ENCODE measurements at places on chromosomes 12 and 14.

GRCh38 chr12:30286345-30286926 is 409.2 kb downstream of the IPO8 start:
- DNase-seq = no peak

GRCh38 chr14:55626131-55626530 is 46.1 kb downstream of the KTN1 start:
- DNase-seq = no peak

- no peak for DNase-seq
Measured at GRCh38 chr14:73829526-73830431, 21.9 kb upstream of the PTGR2 start.

- no peak for DNase-seq
Measured at GRCh38 chr12:124680863-124681778, 113.7 kb upstream of the NCOR2 start.

DNA sequence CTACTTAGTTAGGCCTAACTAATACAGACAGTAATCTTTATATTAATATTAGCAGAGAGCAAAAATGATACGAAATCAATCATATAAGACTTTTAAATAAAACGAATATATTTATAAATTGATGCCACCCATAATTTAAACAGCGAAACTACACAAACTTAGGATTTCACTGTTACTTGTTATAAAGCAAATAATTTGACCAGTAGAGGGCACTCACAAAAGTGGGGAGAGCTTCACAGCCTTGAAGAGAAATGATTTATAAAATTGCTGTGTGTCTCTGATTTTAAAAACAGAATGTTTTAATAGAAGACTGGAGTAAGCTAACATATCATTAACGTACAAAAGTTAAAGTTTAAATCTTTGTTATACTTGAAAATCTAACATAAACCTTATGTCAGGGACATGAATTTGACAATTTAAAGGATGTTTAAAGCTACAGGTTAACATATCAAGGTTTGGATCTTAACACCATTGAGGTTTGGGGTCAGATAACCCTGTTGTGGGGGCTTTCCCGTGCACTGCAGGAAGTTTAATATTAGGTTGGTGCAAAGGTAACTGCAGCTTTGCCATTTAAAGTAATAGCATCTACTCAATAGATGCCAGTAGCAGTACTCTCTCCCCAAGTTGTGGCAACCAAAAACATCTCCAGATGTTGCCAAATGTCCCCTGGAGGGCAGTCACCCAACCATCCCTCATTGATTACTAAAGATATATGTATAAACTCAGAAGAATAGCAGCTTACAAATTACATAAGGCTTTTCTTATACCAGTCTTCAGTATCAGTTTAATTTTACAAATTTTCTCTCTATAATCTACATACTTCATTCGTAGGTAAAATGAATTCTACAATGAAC is 9.3 kb downstream of the KRAS start:
- no peak for DNase-seq

DNA sequence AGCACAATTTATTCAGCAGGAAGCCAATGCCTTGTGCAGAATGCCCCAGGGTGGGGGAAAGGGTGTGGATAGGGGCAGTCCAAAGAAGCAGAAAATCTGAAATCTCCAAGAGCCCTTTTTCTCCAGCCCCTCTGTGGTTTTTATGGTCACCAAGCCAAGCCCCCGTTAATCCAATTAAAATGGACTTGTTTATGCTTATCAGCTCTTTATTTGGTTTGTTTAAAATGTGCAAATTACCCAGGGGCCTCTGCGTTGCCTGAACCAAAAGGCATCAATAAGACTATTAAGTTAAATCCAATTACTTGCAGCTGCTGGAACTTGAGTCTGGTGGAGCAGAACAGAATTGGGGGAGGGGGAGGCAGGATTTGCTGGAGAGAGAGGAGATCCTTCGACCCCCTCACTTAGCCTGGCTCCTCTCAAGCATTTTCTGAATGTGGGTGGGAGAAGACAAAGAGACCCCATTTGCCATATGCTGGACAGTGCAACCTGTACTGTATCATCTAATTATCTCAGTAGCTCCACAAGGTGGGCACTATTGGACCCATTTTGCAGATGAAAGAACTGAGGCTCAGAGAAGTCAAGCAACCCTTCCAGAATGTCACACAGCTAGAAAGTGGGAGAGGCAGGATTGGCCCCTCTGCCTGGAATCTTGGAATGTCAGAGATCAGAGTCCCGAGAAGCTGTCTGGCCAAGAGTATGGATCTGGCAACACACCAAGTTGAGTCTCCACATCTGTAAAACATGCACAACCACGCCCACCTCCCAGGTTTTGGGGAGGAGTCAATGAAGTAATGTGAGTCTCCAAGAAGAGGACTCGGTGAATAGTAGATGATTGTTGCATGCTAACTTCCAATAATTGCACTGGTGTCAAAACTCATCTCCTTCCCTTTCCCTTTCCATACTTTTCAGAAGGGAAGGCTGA is 66.9 kb downstream of the CMKLR1 start:
- no peak for DNase-seq
